SIG-M5 (cell line): ENCODE measurements at places on chromosomes 6 and 20.

- no peak for DNase-seq
Measured at GRCh38 chr6:73888050-73888449, 192.0 kb downstream of the CD109 start.

GRCh38 chr6:141282263-141282662 is 850.5 kb upstream of the GJE1 start:
- no peak for DNase-seq

- DNase-seq: no peak
Measured at GRCh38 chr6:17859846-17860245, 127.6 kb downstream of the KIF13A start.

GRCh38 chr6:133806382-133807140 is 82.4 kb upstream of the TCF21 start:
- DNase-seq: no peak

DNA sequence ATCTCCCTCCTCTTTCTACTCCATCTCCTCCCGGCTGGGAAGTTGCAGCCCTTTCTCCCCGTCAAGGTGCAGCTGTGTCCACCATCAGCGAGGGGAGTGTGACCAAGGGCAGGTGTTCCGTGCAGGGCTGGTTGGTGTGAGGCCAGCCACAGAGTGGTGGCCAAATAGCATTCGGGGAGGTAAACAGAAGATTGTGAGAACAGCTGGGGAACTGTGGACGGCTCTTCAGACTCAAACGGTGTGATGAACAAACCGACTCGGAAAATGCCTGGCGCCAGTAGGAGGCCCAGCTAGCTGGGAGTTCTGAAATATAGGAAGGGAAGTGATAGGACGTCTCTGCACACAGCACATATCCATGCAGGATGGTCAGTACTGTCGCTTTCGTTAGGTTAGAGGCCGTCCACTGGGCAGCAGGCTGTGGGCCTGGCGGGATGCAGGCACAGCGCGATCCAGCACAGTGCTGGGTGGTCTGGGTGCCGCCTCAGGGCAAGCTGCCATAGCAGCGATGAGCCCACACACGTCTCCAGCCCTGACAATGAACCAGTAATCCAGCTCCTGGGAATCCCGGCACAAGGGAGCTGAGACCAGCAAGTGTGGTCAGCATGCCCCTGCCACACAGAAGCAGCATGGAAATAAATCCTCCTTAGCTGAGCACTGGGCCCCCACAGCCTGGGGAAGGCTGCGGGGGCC is 258.1 kb downstream of the TAF4 start:
- DNase-seq: no peak

GRCh38 chr6:111722179-111722731 is 116.6 kb upstream of the TRAF3IP2 start:
- no peak for DNase-seq

GRCh38 chr6:110419028-110419739 is 3.8 kb upstream of the DDO start:
- DNase-seq: no peak

DNA sequence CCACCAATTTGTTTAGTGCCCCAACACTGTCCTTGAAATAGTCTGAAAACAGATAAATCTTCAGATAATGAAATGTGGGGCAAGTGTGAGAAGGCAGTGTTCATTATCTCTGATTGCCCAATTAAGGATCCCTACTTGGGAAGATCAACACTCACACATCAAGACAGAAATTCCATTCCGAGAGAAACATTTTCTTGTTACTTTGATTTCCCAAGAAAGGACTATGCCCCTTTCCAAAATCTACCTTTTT is 16.2 kb downstream of the HMGN4 start:
- no peak for DNase-seq

DNA sequence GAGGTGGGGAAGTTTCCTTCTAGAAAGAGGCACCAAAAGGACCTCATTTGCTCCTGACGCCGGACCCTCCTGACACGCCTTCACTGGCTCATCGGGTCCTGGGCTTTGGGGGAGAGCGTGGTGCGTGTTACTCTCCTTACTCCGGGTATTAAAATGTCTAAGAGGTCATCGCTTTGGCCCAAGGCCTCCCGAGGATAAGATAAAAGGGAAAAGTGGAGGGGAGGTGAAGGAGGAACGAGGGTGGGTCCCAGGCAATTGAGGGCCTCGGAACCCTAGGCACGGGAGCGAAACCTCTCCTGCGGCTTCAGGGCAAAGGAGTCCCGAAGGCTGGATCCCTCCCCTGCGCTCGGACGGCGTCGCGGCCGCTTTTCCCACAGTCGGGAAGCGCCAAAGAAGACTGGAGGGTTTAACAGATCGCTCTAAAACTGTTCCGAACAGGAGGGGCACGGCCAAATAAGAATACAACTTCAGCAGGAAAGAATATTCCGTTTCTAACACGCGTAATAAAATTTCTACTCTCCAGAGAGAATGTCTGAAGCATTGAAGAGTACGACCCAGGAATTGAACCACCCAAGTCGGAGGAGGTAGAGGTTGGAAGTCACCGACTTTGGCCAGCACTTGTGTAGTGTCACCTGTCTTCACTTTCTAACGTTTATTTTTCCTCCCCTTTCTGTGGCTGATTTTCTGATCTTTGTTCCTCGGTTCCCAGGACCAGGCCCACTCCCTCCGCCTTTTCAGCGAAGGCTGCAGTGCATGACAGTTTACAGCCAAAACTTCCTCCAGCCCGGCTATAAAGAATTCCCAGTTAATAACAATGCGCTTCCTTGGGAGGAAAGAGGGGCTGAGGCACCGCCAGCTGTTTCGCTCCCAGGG is 2.1 kb upstream of the TBXT start:
- no peak for DNase-seq
